Left ventricle myocardium inferior (tissue), 1 donor: ENCODE measurements at places on chromosomes 12 and 14. TPM values are rescaled to one million over a fixed set of nuclear protein-coding genes. Genes with fewer than 3 reads are reported as not detected.

The ZDHHC22 gene
- not detected for total RNA-seq

The JPH4 gene
- 0.19 TPM for total RNA-seq

The MOAP1 gene
- total RNA-seq, result 61.1 TPM

The DAO gene
- not detected for total RNA-seq

The OR4E2 gene
- not detected for total RNA-seq

The SLC10A1 gene
- total RNA-seq, result not detected

The GPR137C gene
- 1.2 TPM for total RNA-seq
